M059J (cell line): ENCODE measurements at places on chromosomes 1 and 21.

DNA sequence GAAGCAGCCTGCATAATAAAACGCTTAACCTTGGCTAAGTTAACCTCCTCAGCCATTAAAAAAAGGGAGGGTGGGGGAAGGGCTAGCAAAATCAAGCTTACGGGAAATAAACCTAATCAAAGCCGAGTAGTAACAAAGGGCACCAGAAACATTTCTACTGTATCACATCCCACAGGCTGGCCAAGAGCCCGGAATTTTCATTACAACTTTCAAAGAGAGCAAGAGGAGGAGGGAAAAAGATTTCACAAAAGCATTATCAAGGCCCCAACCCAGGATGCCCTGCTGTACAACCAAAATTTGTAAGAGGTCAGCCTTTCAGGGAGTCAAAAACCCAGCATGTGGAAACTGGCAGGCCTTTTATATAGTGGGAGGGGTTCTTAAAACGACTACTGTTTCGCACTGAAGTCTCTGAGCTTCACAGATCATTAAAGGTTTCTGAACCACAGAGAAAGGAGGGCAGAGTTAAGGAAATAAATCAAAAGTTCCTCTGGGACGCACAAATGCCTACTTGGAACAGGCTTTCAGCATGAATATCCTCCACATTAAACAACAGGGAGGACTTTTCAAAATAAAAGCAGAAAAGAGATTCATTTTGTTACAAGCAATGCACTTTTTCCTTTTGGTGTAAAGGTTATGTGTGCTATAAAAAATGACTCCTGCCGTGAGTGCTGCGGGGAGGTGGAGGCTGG, 90.4 kb downstream of the SLC45A1 start:
- DNase-seq = peak; percentile 92

- DNase-seq = no peak
Measured at GRCh38 chr1:88216441-88216840, 467.6 kb upstream of the PKN2 start.

DNA sequence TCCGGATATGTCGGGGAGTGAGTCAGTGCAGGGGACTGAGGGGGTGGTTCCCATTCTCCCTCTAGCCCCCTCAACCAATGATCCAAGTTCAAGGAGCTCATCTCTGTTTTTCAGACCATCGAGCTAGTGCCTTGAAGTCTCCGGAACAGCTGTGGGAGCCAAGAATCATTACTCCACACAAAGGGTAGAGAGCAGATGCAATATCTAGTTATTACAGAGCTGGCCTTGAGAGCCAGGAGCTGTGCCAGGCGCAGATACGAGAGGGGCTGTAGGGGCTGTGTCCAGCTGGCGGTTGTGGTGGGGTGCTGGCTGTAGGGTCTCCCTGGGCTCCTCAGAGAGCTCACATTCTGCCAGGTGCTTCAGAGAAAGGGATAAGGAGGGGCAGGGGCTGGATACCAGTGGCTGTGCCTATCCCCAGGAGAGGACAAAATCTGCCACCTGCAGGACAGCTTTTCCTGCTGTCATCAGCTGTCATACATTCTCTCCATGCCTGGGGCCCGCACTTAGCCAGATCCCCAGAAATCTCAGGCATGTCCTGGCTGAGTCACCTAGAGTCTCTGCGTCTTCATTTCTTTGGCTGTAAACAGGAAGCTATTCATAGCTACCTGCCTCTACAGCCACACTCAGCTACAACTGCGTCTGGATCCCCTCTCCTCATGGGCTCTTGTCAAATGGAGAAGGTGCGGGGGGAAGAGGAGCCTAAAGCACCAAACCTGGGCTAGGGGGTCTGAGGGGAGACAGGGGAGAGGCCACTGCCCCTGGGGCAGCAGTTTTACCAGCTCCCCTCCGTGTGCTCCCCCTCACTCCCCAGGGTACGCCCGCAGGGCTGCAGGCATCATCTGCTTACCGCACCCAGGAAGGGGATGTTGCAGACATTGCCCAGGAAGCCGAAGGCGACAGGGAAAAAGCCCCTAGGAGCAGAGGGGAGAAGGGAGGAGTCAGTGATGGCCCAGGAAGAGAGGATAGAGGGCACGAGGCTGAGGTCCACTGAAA, 2.4 kb upstream of the KISS1 start:
- DNase-seq = peak; percentile 96

GRCh38 chr1:77797991-77798390, 18.5 kb downstream of the MIGA1 start:
- DNase-seq = peak; percentile 4

DNA sequence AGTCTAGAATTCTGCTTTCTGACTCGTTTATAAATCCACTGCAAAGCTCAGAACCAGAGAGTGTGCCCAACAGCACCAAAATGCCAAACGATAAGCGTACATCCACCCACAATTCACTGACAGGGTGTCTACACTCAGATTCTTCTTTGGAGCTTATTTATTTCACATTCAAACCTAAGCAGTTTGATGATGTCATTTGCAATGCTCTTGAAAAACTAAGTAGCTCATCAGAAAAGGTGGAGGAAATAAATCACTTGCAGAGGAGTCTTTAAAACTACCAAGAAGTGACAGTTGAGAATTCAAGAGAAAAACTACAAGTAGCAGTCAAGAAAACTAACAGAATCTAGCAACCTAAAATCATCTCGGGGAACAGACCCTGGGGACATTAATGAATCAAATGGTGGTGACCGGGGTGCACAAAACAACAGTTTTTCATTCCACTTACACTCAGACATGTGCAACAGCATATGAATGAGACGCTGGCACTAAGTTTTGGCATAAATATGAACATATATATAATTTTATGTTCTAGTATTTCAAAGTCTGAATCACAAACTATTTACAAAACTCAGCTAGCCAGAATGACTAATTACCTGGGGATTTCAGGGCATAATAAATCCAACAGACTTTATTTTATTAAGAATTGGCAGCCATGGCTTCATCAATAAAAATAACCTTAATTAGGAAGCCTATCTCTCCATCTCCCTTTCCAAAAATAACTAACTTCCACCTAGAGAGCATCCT, 119.4 kb downstream of the SIPA1L2 start:
- DNase-seq = no peak

DNA sequence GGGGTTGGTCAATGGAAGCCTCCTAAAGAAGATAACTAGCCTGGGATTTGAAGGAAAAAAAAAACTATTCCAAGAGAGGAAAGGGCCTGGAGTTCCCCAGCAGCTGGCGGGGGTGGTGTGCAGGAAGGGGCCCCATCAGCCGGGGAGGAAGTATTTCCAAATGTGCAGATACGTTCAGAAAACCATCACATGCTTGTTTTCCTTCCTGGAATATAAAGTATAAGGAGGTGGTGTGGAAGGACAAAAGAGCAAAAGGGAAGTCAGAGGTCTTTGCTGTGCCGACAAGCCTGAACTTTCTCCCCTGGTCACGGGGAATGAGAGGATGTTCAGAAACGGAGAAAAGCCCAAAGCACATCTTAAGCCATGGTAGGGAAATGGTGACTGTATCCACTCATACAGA, 72.0 kb upstream of the BACE2 start:
- no peak for DNase-seq

GRCh38 chr1:157540852-157541251, 11.5 kb downstream of the FCRL5 start:
- peak; percentile 39 for DNase-seq

DNA sequence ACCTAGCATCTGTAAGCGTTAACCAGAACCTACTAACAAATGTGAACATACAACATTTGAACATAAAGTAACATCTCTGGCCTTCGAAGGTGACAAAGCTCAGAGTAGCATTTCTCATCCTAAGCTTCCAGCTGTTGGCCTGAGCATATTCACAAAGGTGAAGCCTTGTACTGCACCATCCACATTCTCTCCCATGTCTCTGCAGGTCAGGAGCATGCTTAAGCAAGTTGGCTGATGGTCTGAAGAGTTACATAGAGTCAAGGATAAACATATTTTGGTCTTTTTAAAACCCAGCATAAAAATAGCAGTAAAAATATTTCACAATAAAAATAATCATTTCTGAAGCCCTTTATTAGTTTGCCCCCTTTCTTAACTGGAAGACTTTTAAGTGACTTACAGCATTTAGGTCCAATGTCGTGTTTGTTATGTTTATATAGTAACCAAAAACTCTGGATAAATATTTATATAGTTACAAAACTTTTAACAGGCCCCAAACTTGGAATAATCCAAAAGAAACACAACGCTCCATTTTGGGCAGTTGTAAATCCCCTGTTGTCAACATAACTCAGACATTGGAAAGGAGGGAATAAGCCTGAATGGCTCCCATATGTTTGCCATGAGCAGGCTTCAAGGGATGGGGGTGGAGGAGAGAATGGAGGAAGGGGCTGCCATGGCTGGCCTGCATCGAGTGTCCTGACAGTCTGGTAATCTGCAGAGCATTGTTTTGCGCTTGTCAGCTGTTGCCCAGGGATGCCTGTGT, 42.8 kb upstream of the ENAH start:
- DNase-seq = no peak

GRCh38 chr1:204136814-204137213, 15.0 kb downstream of the ETNK2 start:
- DNase-seq = no peak

DNA sequence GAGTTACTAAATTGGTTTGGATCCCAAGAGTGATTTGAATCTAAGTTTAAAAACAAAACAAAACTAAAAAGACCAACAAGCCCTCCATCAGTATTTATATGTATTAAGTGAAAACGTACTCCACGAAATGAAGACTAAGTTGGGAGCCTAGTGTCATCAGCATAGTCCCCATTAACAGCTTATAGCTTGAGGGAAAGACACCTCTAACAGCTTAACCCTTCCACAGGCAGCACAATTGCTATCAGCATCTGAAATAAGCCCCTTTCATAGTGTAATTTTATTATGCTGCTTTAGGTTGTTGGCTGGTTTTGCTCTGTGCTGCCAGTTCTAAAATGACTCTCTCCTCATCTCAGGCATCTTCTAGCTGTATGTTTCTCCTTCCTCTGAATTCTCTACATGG, 25.8 kb upstream of the ST6GALNAC5 start:
- no peak for DNase-seq

DNA sequence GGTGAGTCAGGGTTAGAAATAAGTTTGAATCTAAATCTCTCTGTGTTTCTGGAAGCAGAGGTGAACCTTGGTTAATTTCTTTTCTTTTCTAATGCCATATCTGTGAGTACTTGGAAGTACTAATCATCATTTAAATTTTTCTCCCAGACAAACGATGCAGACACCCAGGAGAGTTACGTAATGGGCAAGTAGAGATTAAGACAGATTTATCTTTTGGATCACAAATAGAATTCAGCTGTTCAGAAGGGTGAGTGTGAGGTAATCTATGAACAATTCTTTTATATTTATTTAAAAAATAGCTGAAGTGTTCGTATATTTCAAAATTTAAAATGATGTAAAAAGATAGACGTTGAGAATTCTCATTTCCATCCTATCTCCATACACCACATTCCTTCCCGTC, 11.2 kb downstream of the C4BPA start:
- no peak for DNase-seq

- DNase-seq = no peak
Measured at GRCh38 chr1:101451888-101452287, 215.1 kb downstream of the S1PR1 start.

GRCh38 chr1:244335456-244335855, 116.3 kb downstream of the ADSS2 start:
- DNase-seq = no peak
